NCI-H446 treated with DMSO at 0.1 percent for 48 hours (cell line): ENCODE measurements at places on chromosomes 1 and 21.

DNA sequence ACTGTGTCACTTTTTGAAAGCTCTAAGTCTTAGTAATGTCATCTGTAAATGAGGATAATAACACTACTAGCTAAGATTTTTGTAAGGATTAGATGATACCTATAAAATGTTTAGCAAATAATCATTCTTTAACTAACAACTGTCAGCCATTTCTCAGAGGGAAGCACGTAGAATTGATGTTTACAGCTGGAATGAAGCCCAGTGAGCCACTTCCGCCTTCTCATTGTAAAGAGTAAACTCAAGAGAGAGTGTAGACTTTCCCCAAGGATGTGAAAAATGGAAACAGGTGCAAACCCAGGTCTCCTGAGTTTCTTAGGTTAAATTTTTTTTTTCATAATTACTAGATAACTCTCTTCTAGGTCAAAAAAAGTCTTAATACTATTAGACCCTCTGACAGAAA, 4.9 kb downstream of the GREM2 start:
- no peak for DNase-seq

DNA sequence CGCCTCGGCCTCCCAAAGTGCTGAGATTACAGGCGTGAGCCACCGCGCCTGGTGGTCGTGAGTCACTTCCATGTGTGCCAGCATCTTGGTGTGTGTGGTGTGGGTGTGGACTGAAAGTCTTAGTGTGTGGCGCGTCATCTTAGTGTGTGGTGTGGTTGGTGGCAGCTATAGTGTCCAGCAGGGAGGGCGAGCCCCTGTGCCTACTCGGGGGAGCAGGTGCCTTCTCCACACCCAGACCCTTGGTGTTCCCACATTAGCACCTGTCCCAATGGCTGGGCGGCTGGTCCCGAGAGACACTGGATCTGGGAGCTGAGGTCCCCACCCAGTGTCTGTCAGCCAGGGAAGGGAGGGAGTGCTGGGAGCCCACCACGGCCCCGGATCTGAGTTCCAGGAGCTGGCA, 2.8 kb downstream of the SCNN1D start:
- no peak for DNase-seq

DNA sequence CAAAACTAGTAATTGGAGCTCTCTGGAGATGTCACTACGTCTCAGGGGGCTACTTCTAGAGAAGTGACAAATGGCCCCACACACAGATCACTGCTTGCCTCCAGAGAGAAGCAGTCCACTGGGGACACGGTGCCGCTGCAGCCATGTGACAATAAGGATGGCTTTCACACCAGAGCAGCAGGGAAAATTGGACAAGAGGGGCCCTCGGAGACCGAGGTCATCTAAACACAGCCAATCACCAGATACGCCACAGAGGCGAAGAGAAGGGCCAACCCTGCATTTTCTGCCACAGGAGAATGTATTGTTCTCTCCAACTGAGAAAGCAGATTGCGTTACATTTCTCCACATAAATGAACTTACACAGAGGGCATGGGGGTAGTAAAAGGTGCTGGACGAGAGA, 51.2 kb upstream of the TIAM1 start:
- DNase-seq = no peak

GRCh38 chr1:225418059-225418458, 9.8 kb downstream of the LBR start:
- no peak for DNase-seq

GRCh38 chr1:53580739-53581475, 121.7 kb downstream of the DMRTB1 start:
- no peak for DNase-seq
